ENCODE measurements at places on chromosomes 4 and X.

- no peaks in the 10 kb centered on the region for H3K36me3 ChIP-seq
- no peak overlapping the region for H3K4me3 ChIP-seq
- no peaks in the 10 kb centered on the region for H3K27me3 ChIP-seq
- H3K27ac ChIP-seq = no peak overlapping the region
Observed at GRCh38 chrX:112631892-112632291, 47.8 kb downstream of the LHFPL1 start.

DNA sequence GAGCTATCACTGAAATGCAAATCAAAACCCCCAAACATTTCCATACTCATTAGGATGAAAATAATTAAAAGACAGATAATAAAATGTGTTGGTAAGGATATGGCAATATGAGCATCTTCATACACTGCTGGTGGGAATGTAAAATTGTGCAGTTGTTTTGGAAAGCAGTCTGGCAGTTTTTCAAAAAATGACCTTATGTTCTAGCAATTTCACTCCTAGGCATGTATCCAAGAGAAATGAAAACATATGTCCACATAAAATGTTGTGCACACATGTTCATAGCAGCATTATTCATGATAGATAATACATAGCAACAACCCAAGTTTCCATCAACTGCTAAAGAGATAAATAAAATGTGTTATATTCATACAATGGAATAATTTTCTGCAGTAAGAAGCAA lies 14.8 kb upstream of the GPRASP2 start:
- H3K27ac ChIP-seq = no peak overlapping the region
- no peaks in the 10 kb centered on the region for H3K27me3 ChIP-seq
- DNase-seq = no peak
- no peaks in the 10 kb centered on the region for H3K4me1 ChIP-seq
- H3K4me3 ChIP-seq = no peak overlapping the region
- H3K36me3 ChIP-seq = no peaks in the 10 kb centered on the region

GRCh38 chr4:169988252-169988651 lies 37.9 kb downstream of the MFAP3L start:
- no peaks in the 10 kb centered on the region for H3K27me3 ChIP-seq
- no peaks in the 10 kb centered on the region for H3K36me3 ChIP-seq
- H3K27ac ChIP-seq = no peak overlapping the region
- no peak for DNase-seq
- H3K4me1 ChIP-seq = no peaks in the 10 kb centered on the region

- DNase-seq = no peak
- no peak overlapping the region for H3K4me3 ChIP-seq
- no peaks in the 10 kb centered on the region for H3K4me1 ChIP-seq
- H3K27ac ChIP-seq = no peak overlapping the region
- H3K27me3 ChIP-seq = no peaks in the 10 kb centered on the region
- H3K36me3 ChIP-seq = no peaks in the 10 kb centered on the region
Observed at GRCh38 chrX:20361081-20361889, 94.6 kb upstream of the RPS6KA3 start.

DNA sequence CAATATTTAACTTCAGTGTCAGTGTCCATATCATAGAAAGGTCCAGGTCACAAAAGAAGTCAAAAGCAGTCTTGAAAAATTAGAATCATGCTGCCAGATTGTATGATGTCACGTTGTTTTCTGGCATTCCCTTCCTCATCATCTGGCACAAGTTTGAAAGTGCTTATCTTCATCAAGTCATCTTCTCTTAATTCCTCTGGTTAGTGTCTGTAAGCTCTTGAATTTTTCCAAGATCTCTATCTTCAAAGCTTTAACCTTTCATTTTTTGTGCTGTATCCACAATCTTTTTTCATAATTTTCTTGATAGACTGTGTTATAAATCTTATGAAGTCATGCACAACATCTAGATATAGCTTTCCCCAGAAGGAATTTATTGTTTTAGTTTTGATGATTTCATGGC lies 682.7 kb upstream of the AADAT start:
- no peak overlapping the region for H3K4me3 ChIP-seq
- H3K27ac ChIP-seq = no peak overlapping the region

DNA sequence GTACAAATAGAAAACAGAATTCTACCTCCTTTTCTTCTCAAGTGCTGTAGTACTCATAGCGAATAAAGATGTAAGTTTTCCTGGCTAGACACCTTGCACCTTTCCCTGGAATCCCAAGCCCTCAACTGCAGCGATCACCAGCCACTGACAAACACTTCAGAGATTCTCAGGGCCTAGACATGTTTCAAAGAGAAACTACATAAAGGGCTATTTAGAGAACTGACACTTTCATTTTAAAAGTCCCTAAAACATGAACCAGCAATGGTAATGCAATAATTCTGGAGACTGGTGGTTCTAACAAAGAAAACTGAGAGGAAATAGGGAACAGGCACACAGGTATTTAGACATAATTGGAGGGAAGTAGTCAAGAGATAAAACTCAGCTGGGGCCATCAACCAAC lies 35.7 kb downstream of the FANCB start:
- no peak overlapping the region for H3K4me3 ChIP-seq
- no peak overlapping the region for H3K27ac ChIP-seq
- H3K4me1 ChIP-seq = no peaks in the 10 kb centered on the region
- no peaks in the 10 kb centered on the region for H3K27me3 ChIP-seq
- no peaks in the 10 kb centered on the region for H3K36me3 ChIP-seq

DNA sequence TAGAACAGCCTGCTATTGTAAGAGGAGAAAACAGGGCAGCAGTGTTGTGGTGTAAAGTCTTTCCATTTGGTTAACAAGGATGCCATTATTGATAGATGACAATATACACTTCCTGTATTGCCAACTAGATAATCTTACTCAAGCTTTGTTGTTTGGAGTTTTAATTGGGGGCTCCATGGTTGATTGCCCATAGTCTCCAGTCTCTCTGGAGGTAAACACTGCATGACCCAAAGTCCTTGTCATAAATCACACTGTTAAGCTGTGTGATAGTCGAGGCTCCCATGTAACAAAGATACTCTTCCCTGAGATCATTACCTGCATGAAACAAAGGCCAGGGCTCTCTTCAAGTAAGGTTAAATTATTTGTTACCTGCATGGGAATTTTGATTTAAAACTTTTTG lies 394.6 kb downstream of the C4orf33 start:
- no peak for DNase-seq
- H3K4me3 ChIP-seq = no peak overlapping the region
- no peak overlapping the region for H3K27ac ChIP-seq
- no peaks in the 10 kb centered on the region for H3K27me3 ChIP-seq
- H3K36me3 ChIP-seq = no peaks in the 10 kb centered on the region
- H3K4me1 ChIP-seq = no peaks in the 10 kb centered on the region

GRCh38 chr4:153115322-153116290 lies 88.6 kb upstream of the TRIM2 start:
- H3K27ac ChIP-seq = peak overlapping the region; percentile 66
- peaks cover 66% of the 10 kb centered on the region for H3K4me1 ChIP-seq
- peak overlapping the region; percentile 20 for H3K4me3 ChIP-seq
- H3K36me3 ChIP-seq = no peaks in the 10 kb centered on the region
- DNase-seq = peak; percentile 60
- no peaks in the 10 kb centered on the region for H3K27me3 ChIP-seq

DNA sequence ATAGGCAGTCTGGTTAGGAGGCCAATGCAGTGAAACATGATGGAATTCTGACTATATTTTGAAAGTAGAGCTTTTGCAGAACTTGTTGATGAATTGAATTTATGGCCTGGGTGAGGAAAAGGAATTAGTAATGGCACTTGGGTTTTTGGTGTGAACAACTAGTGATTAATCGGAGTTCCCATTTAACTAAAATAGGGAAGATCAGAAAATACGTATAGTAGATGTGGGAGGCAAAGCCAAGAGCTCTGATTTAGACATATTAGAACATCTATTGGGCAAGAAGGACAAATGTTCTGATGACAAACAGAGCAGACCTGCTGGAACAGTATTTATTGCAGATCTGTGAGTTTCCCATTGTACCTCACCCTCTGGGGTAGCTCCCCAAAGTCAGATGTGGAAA lies 12.3 kb upstream of the NDP start:
- no peaks in the 10 kb centered on the region for H3K27me3 ChIP-seq
- DNase-seq = no peak
- H3K27ac ChIP-seq = no peak overlapping the region
- H3K4me1 ChIP-seq = no peaks in the 10 kb centered on the region

DNA sequence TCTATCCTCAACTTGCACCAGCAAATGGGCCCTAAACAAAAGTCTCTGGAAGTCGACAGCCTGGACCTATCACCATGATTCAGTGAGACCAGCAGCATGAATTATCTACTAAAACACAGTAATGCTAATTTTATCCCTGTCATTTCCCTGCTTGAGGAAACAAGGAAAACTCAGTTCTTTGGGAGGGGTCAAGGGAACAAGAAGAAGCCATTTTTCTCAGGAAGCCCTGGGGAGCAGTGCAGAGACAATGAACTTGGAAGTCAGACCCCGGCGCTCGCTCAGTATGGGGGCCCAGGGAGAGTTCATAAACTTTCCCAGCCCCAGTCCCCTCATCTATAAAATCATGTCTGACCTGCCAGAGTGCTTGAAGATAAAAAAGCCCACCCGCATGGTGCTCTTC lies 50.4 kb downstream of the DCTD start:
- H3K36me3 ChIP-seq = no peaks in the 10 kb centered on the region
- no peak overlapping the region for H3K4me3 ChIP-seq
- H3K27ac ChIP-seq = no peak overlapping the region
- no peaks in the 10 kb centered on the region for H3K4me1 ChIP-seq
- no peak for DNase-seq

GRCh38 chrX:140713174-140713539 lies 3.6 kb downstream of the LINC00632 start:
- H3K36me3 ChIP-seq = no peaks in the 10 kb centered on the region
- DNase-seq = no peak
- no peaks in the 10 kb centered on the region for H3K4me1 ChIP-seq
- H3K27me3 ChIP-seq = no peaks in the 10 kb centered on the region

GRCh38 chr4:138802499-138802898 lies 213.1 kb upstream of the NOCT start:
- peaks cover 9% of the 10 kb centered on the region for H3K27me3 ChIP-seq
- no peak overlapping the region for H3K4me3 ChIP-seq
- no peak overlapping the region for H3K27ac ChIP-seq
- no peaks in the 10 kb centered on the region for H3K36me3 ChIP-seq

GRCh38 chr4:114782415-114783214 lies 184.0 kb downstream of the UGT8 start:
- no peaks in the 10 kb centered on the region for H3K4me1 ChIP-seq
- no peaks in the 10 kb centered on the region for H3K27me3 ChIP-seq
- H3K4me3 ChIP-seq = no peak overlapping the region
- H3K36me3 ChIP-seq = no peaks in the 10 kb centered on the region

DNA sequence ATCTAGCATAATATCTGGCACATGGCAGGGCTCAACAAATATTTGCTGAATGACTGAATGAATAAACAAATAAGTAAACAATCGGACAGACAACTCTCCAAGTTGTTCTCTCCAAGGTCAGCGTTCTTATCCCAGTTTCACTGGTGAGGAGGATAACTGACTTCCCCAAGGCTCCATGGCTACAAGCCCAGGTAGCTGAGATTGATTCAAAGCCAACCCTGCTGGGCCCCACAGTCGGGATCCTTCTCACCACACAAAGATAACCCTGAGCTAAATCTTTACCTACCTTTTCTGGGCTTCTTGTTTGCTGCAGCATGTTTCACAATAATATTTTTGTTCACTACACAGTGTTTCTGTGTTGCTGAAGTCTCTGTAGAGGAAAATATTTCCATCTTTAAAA lies 54.9 kb downstream of the USP46 start:
- peaks cover 6% of the 10 kb centered on the region for H3K36me3 ChIP-seq
- H3K27ac ChIP-seq = no peak overlapping the region
- no peaks in the 10 kb centered on the region for H3K4me1 ChIP-seq
- DNase-seq = no peak

- H3K27me3 ChIP-seq = peaks cover 62% of the 10 kb centered on the region
- DNase-seq = no peak
Observed at GRCh38 chr4:133146574-133147241, 2.4 kb upstream of the PCDH10 start.

GRCh38 chr4:152640058-152640921 lies 39.5 kb downstream of the TMEM154 start:
- peaks cover 18% of the 10 kb centered on the region for H3K36me3 ChIP-seq
- no peak overlapping the region for H3K27ac ChIP-seq
- no peak overlapping the region for H3K4me3 ChIP-seq
- H3K27me3 ChIP-seq = no peaks in the 10 kb centered on the region

GRCh38 chrX:118418811-118419251 lies 72.9 kb downstream of the WDR44 start:
- H3K4me3 ChIP-seq = no peak overlapping the region
- no peaks in the 10 kb centered on the region for H3K4me1 ChIP-seq
- no peak for DNase-seq
- no peak overlapping the region for H3K27ac ChIP-seq
- H3K36me3 ChIP-seq = no peaks in the 10 kb centered on the region
- H3K27me3 ChIP-seq = no peaks in the 10 kb centered on the region

- no peaks in the 10 kb centered on the region for H3K27me3 ChIP-seq
- H3K36me3 ChIP-seq = no peaks in the 10 kb centered on the region
- no peaks in the 10 kb centered on the region for H3K4me1 ChIP-seq
- no peak for DNase-seq
- H3K27ac ChIP-seq = no peak overlapping the region
Observed at GRCh38 chr4:51825341-51825740, 17.6 kb upstream of the DCUN1D4 start.

- H3K27ac ChIP-seq = no peak overlapping the region
- no peak for DNase-seq
- no peaks in the 10 kb centered on the region for H3K4me1 ChIP-seq
- no peak overlapping the region for H3K4me3 ChIP-seq
Observed at GRCh38 chr4:159055833-159056232, 47.0 kb upstream of the RAPGEF2 start.

DNA sequence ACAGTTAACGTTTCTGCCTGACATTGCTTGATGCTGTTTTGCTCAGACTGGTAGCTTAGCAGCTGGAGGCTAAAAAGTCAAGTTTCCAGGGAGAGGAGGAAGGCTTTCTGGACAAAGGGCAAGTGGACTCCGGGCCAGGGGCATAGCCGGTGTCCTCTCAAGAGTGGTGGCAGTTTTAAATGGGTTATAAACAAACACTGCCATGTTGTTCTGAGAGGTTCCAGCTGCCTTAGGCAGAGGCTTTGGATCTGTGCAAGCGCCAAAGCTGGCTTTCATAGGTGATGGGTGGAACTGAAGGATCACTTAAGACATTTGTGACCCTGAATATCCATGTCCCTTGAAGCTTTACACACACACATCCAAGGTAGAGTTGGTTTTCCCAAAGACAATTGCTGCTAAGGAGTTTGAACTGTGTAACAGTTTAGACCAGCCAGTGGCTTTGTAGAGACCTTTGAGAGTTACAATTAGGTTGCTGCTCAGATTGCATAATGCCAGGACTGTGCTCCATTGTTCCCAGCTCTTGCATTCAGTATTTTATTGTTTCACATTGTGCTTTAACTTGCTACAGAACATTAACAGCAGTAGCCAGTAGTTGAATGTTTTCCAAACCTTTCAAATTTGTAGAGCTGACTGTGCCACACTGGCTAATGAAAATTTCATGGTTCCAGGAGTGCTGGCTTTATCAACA lies 54.1 kb upstream of the AP1S2 start:
- no peaks in the 10 kb centered on the region for H3K4me1 ChIP-seq
- H3K27me3 ChIP-seq = no peaks in the 10 kb centered on the region

- no peak overlapping the region for H3K4me3 ChIP-seq
- no peaks in the 10 kb centered on the region for H3K4me1 ChIP-seq
- no peak for DNase-seq
- peaks cover 59% of the 10 kb centered on the region for H3K36me3 ChIP-seq
Observed at GRCh38 chrX:155235891-155236290, 19.6 kb downstream of the VBP1 start.

GRCh38 chr4:41391271-41391670 lies 134.5 kb downstream of the UCHL1 start:
- no peak for DNase-seq
- H3K27ac ChIP-seq = no peak overlapping the region
- no peaks in the 10 kb centered on the region for H3K36me3 ChIP-seq
- no peaks in the 10 kb centered on the region for H3K27me3 ChIP-seq
- H3K4me1 ChIP-seq = no peaks in the 10 kb centered on the region
- H3K4me3 ChIP-seq = no peak overlapping the region
